ENCODE measurements at places on chromosomes 6 and 20. TPM values are rescaled to one million over a fixed set of nuclear protein-coding genes. Genes with fewer than 3 reads are reported as not detected.

SLC17A2 gene
- total RNA-seq, result not detected

TRIM31 gene
- total RNA-seq, result not detected

GPX5 gene
- total RNA-seq, result not detected

SLC13A3 gene
- total RNA-seq, result 11.6 TPM

CPNE5 gene
- 0.84 TPM for total RNA-seq

GLP1R gene
- total RNA-seq, result 0.60 TPM

C20orf202 gene
- not detected for total RNA-seq

ACTL10 gene
- total RNA-seq, result 3.9 TPM

MAP3K5 gene
- total RNA-seq, result 64.5 TPM
